ENCODE measurements at places on chromosomes 11 and 22.

- DNase-seq, result no peak
Observed at GRCh38 chr11:36115378-36115801, 171.5 kb downstream of the LDLRAD3 start.

DNA sequence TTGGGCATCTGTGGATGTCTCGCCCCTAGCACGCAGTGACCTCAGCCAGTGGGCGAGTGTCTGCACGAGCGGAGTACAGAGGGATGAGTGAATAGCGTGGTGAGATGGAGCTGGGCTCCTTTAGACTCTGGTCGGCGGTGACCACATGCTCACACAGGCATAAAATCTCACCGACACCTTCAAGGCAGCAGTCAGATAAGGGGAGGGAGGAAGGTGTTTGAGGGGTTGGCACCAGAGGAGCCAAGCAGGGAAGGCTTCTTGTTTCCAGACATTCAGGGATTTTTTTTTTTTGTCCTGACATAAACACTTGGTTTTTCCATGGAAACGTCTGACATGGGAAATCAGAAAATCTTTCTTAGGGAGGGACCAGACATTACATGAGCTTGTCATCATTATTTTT, 35.8 kb downstream of the GRIK4 start:
- no peak for DNase-seq

GRCh38 chr11:92152245-92152644, 72.4 kb upstream of the FAT3 start:
- DNase-seq, result no peak

DNA sequence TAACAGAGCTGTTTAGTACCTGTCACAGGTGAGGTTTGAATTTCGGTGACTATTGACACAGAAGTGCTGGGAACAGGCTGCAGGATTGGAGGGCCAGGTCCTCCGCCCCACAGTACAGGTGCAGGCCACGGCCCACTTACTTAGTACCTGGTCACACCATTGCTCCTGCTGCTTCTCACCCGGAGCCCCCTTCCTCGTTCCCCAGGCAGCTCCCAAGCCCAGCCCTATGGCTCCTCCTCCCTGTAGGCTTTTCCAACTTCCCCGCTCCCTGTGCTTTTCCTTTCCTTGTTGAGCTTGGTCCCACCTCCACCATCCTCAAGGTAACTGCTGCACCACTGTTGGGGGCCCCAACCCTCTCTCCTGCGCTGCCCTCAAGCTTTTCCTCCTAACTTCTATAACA, 27.9 kb upstream of the ANO1 start:
- no peak for DNase-seq

GRCh38 chr22:32684822-32685187, 116.7 kb upstream of the TIMP3 start:
- no peak for DNase-seq

DNA sequence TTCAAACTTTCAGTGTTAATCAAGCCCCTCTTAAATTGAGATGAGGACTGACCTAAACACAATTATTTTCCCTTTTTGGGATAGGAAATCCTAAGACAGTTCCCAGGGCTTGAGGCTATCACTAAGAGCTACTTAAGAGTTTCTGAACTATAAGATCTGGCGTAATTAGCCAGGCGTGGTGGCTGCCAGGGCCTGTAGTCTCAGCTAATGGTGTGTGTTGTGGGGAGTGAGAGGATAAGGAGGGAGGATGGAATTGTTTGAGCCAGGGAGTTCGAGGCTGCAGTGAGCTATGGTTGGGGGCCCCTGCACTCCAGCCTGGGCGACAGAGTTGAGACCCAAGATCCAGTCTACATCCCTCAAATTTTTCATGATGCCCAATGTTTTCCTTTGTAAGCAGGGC, 23.5 kb upstream of the EXPH5 start:
- no peak for DNase-seq

DNA sequence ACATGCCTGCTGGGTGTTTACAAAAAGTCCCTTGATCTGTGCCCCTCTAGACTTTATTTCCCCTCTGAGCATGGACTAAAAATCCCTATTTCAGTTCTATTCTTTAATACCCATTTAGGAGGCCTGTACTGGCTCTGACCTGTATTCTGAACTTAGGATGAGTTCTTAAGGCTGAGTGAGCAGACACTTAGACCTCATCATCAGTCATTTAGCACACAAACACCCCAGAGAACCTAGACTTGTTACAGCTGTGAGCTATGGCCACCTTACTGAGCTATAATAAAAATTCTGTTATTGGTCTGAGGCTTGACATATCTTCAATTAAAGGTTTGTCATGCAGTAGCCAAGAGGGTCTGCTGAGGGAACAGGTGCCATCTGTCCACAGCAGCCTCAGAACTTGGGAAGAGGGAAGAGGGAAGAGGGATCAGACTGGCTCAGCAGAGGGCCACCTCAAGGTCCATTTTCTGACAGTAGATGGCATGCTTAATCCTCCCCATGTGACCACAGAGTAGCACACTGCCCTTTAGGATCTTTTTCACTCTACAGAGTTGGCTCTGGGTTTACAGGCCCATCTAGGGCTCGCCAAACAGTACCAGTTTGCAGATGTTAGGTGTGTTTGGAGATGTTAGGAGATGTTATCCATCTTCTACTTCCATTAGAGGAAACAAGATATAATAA, 30.2 kb upstream of the RRM1 start:
- DNase-seq, result no peak

DNA sequence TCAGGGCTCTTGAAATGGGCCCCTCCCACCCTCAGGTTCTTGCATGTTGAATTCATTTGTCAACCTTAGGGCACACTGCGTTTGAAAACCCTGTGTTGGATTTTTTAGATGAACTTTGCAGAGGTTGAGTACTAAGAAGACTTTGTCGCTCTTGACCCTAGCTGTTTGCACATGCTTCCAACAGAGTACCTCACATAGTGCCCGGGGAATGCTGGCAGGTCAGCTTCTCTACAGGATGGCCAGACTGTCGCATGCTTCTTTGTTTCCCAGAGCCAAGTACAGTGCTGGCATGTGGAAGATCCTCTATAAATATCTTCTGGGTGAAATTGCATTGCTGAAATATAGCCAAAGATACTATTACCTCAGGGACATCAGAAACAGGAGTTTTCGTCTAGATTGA, 59.9 kb downstream of the FAT3 start:
- no peak for DNase-seq

DNA sequence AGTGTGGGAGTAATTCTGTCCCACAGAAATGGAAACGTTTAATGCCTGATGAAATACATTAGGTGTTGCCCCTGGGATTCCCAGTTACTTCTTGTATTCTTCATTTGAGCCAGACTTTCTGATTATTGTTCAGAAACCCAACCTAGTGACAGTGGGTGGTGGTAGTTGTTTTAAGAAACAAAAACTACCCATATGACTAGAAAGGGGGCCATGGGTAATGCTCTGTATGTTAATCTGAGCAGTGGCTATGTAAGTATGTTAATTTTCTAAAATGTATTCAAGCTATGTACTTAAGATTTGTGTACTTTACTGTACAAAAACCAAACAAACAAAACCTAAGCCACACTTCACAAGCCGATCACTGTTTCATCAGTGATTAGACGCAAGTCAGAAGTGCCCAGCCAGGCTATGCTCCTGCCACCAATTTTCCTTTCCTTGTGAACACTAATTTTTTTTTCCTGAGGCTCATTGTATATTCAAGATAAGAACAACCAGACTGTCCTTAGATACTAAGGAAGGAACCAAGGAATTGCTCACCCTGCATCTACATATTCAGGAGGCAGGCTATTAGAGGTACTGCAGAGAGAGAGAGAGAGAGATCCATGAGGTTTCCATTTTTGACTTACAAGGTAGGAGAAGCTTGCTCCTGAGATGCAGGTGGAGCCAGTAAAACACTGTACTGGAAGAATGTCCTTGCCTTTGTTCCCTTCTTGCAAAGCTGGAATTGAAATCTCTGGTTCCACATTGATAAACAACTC, 122.7 kb downstream of the DBX1 start:
- DNase-seq, result no peak

- DNase-seq, result no peak
Observed at GRCh38 chr11:93622043-93622442, 39.4 kb upstream of the CEP295 start.

DNA sequence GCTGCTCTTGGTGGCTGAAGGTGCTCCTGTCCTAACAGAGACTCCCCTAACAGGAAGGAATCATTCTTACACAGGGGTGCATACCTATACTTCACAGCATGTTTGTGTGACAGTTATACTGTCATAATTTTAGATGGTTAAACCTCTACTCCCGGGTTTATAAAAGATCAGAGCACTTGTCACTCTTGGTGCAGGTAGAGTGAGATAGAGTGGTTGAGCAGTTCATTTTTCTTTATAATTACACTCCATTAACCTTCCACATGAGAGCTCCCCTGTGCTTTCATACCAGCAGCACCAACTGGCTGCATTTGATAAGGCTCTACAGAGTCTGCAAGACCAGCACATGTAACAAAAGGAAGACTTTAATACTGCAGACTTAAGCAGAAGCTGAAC, 72.9 kb downstream of the LARGE2 start:
- no peak for DNase-seq

DNA sequence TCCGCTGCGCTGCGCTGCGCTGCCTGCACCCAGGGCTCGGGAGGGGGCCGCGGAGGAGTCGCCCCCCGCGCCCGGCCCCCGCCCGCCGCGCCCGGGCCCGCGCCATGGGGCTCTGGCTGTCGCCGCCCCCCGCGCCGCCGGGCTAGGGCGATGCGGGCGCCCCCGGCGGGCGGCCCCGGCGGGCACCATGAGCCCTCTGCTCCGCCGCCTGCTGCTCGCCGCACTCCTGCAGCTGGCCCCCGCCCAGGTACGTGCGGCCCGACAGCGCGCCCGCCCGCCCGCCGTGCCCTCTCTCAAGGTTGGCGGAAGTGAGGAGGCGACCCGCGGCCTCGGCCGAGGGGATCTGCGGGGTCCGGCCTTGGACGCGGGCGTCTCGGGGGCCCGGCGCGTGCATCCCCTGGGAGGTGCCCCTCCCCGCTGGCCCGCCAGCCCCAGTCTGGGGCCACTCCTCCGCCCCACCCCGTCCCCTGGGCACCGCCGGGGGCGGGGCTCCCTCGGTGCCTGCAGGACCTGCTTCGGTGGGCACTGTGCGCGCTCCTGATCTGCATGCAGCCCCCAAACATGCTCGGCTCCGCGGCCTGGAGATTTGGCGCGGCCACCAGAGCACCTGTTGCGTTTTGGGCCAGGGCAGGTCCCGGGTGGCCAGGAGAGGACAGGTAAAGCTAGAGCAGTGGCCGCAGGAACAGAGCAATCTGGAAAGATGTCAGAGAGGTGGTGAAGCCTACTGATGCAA, 429 bp downstream of the VEGFB start:
- no peak for DNase-seq

- no peak for DNase-seq
Observed at GRCh38 chr11:134357545-134357839, 25.7 kb downstream of the GLB1L2 start.

DNA sequence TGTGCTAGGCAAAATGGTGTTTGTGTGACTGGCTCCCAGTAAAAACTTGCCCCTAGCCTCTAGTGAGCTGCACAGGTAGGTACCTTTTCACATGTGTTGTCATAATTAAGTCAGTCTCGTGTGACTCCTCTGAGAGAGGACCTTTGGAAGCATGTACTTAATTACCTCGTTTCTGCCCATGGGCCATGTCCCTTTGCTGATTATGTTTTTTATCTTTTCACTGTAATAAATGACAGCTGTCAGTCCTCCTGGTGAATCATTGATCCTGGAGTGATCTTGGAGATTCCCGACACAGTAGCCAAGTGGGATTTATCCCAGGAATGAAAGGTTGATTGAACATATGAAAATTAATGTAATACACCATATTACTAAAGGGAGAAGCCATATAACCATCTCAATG, 12.5 kb upstream of the CLNS1A start:
- DNase-seq, result no peak

GRCh38 chr11:64581057-64581523, 9.9 kb upstream of the SLC22A12 start:
- DNase-seq, result no peak

DNA sequence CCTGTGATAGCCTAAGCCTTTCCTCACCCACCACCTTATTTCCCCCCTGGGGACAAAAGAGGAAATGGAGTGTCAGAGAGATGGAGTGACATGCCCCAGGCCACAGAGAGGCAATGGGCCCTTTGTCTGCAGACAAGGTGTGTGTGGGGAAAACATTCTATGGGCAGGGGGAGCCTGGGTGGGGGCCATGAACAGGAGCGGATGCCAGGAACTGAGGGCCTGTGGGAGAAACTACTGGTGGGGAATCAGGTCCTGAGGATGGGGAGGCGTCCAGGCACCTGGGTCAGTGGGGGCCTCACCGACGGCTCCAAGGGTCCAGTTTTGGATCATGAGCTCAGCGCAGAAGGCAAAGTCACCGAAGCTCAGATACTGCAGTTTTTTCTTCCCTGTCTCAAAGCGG, 3.0 kb downstream of the FIBP start:
- DNase-seq, result no peak

DNA sequence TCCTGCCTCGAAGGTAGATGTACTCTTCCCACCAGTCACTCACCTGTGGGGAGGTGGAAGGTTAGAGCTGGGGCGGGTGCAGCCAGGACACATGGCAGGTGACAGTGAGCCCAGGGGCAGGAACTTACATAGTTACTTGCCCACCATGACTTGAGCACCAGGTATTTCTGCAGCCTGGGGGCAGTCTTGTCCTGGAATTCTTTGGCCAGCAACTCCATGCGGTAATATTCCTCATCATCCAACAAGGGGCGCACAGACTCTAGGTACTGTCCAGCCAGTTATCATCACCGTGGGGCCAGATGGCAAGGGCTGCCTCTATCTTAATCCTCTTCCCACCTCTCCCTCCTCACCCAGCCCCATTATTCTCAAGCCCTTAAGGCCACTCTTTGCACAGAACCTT, 2.2 kb downstream of the CPT1B start:
- DNase-seq, result no peak
